ENCODE measurements at places on chromosomes 1 and 21.
A peak's percentile ranks its signal among the peaks of the same experiment; 100 is the strongest.

- DNase-seq: no peak
Observed at GRCh38 chr1:112527266-112528010, 18.7 kb downstream of the WNT2B start.

DNA sequence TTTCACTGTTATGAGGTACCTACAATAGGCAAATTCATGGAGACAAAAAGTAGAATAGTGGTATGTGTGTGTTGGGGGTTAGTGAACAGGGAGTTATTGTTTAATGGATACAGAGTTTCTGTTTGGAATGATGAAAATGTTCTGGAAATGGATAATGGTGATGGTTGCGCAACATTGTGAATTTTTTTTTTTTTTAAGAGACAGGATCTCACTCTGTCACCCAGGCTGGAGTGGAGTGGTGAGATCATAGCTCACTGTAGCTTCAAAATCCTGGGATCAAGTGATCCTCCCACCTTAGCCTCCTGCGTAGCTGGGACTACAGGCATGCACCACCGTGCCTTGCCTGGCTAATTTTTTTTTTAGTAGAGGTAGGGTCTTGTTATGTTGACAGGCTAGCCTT lies 34.5 kb upstream of the TRABD2B start:
- DNase-seq: no peak

- DNase-seq: no peak
Observed at GRCh38 chr1:207051191-207051943, at the start of gene YOD1. YOD1 (minus strand) TSS chr1:207051208; CDS start chr1:207051030, 178 bp downstream.

GRCh38 chr1:234917495-234918180 lies 211.0 kb downstream of the TOMM20 start:
- no peak for DNase-seq

DNA sequence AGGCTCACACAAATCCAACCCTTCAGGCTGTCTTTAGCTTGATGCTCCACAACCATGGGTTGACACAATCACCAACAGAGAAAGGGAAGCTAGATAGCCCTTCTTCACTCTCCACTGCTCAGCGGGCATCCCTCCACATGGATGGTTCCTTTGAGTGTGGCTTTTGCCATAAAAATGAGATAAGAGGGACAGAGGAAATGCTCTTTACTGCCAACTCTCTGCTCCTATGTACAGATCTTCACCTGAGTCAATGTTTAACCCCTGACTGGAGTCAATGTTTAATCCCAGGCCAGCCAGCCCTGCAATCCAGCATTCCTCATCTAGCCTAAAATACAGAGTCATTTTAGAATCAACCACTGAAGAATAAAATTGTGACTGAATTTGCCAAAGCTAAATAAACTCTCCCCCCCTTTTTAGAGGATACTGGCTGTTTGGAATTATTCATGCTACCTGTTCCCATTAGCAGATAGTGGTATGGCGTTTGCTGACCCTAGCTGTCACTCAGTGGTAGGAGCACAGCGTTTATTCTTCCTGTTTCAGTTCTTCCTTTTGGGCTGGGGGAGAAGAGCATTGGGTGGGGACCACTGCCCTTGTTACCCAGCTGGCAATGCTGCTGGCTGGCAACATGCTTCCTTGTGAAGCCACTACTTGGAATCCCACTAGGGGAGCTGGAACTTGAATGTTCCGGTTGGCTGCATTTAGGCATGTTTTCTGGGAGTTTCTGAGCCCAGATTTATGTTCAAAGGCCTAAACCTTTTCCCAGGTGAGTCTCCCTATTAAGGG lies 5.2 kb upstream of the PIGR start:
- no peak for DNase-seq

DNA sequence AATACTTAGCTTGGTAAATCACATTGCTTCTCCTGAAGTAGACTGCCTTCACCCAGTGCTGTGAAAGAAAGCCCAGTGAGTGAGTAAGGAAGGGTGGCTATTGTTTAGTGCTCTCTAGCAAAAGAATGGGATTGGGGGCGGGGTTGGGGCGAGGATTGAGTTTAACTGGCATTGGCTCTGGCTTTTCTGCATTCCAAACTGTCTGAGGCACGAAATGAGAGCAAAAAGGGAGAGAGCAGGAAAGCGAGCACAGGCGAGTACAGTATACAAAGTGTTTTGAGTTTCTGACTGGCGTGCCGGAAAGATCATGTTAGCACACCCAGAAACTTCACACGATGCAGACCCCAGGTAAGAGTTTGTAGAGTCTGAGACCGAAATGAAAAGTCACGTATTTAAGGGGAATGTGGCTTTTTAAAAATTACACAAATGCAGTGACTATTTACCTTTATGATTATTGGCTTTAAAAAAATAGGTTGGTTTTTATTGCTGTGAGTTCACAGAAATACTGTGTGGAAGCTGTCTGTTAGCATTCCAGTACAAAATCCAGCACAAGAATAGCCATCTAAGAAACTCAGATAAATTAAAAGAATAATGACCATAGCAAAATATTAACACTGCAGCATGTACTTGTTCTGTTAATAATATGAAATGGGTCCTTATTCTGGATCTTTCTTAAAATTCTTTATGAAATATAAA lies 155.4 kb downstream of the CLEC20A start:
- no peak for DNase-seq

DNA sequence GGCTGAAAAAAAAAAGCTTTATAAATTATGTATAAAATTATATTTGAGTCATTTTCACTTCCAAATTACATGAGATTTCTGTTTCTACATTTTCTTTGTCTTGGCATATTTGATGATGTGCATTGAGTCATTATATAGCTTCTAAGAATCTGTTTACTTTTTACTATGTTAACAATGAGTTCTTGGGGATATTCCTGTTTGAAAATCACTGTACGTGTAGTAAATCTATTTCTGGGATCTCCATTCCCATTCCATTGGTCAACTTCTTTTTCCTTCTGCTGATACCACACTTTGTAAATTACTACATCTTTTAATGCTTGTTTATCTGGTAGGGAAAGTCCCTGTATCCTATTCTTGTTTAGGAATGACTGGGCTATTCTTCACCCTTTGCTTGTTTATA lies 43.6 kb downstream of the TNFRSF9 start:
- no peak for DNase-seq

- DNase-seq: no peak
Observed at GRCh38 chr1:26358411-26359384, 4.8 kb upstream of the CRYBG2 start.

DNA sequence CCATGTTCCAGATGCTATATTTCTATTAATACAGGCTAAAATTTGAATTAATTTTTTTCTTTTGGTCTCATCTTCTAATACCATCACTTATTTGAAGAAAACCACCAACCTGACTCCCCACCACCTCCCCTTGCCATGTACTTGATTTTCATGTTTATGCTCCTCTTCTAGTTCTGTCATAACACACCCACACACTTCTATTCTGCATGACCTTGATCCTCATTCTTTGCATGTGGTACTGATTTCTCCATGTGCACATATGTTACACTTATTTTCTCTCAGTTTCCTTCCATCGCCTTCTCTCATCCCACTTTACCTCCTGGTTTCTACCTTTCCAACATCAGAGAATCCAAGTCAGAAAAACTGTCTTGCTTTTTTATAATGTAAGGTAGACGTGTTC lies 78.9 kb upstream of the ARID1A start:
- DNase-seq: no peak

- no peak for DNase-seq
Observed at GRCh38 chr1:100611086-100611485, 73.1 kb downstream of the GPR88 start.

DNA sequence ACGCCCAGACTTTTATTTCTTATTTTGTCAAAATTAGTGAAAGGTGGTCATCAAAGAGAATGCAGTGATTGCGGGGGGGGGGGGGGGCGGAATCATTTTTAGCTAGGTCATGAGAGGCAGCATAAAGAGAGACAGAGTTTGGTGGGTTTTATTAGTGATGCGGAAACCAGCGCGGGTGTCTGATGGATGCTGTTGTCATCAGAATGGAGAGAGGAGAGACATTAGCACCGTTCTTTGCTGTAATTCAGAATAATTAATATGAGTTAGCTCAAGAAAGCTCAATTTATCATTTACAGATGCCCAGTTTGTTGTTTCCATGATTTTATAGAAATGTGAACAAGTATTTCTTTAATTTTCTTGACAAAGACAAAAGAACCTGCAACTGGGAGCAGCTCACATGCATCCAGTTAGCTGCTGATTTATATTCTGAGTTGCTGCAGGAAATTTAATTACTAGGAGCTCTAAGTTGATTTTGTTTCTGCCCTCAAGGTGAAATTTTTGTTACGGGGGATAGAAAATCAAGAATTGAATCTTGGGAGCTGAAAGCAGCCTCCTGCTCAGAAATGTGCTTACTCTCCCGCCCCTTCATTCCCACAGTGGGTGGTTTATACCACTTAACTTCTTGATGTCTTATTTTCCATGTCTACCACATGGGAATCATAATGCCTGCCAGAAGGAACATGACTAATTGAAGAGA lies 133.4 kb upstream of the MAP1LC3C start:
- no peak for DNase-seq

GRCh38 chr1:24965571-24965930 lies 35.5 kb upstream of the RUNX3 start:
- no peak for DNase-seq

- no peak for DNase-seq
Observed at GRCh38 chr1:46072975-46073374, 59.5 kb downstream of the PIK3R3 start.

- DNase-seq: no peak
Observed at GRCh38 chr21:28154121-28154520, 838.6 kb downstream of the LTN1 start.

DNA sequence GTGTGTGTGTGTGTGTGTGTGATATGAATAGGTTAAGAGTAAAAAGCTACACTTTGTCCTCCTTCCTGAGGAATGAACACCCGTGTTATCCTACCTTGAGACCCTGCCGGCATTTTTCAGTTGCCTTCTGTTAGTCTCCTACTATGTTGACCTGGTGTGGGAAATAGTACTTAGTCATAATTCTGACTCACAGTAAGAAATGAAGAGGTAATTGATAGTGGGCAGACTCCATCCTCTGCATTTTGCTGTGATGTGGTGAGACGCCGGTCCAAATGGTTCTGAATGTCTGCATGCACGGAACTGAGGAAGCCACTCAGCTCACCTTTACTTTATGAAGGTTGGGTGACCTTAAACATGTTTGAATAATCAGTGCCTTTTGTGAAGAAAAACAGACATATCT lies 12.6 kb downstream of the CD101 start:
- DNase-seq: no peak

DNA sequence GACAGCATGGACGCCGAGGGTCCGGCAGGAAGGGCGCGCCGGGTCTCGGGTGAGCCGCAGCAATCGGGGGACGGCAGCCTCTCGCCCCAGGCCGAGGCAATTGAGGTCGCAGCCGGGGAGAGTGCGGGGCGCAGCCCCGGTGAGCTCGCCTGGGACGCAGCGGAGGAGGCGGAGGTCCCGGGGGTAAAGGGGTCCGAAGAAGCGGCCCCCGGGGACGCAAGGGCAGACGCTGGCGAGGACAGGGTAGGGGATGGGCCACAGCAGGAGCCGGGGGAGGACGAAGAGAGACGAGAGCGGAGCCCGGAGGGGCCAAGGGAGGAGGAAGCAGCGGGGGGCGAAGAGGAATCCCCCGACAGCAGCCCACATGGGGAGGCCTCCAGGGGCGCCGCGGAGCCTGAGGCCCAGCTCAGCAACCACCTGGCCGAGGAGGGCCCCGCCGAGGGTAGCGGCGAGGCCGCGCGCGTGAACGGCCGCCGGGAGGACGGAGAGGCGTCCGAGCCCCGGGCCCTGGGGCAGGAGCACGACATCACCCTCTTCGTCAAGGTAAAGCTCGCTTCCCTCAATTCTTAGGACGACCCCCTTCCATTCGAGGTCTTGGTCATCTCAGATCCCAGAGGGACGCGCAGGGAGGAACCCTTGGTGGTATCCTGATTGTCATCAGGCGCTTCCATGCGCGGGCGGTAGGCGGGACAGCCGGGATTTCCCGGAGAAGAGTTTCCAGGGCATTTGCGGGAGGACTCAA lies 1.6 kb downstream of the CLIC6 start:
- no peak for DNase-seq

GRCh38 chr1:46205791-46206190 lies 2.7 kb downstream of the LURAP1 start:
- no peak for DNase-seq

- no peak for DNase-seq
Observed at GRCh38 chr1:198856601-198857000, 217.8 kb downstream of the PTPRC start.

DNA sequence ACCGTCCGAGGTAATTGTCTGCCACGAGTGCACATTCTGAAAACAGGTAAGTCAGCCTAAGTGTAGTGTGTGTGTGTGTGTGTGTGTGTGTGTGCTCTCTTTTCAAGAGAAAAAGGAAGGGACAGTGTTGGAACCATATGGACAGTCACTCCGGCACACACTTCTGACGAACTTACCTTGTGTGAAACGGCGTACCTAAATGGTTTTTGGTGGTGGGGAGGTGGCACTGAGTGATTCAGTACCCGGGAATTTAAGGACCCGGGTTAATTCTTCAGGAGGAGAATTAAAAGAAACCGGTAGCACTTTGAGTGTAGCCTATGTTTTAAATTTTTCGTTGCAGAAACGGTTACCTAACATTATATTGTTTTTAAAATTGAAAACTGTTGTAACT lies 286 bp downstream of the ODR4 start:
- DNase-seq: no peak

DNA sequence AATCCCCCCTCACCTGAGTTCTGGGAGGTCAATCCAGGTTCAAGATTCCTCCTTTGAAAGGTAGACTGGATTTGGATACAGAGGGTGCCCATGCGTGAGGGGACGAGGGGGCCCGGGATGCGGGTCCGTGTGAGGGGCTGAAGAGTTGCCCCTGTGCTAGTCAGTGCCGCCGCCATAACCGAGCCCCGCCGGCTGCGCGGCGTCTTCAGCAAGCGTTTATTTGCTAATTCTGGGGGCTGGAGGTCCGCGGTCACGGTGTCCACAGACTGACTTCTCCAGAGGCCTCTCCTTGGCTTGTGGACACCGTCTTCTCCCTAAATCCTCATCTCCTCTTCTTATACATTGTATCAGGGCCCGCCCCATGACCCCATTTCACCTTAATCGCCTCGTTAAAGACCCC lies 20.9 kb upstream of the SAMD11 start:
- no peak for DNase-seq

DNA sequence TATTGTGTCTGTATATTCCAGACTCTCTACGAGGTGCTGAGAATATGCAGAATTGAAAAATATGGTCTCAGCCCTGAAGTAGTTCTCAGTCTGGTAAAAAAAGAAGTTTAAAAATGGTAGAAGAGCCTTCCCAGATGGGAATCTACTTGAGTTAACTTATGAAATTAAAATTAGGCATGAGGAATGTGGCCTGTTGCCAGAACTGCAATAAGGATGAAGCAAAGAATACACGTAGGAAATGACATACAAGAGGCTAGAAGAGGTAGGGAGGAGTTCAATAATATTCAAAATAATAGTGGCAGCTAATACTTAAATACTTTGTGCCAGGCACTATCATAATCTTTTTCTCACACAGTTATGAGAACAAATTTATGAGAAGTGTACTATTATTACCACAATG lies 6.3 kb downstream of the ASPM start:
- no peak for DNase-seq

GRCh38 chr1:89553157-89553556 lies 28.5 kb downstream of the LRRC8B start:
- DNase-seq: peak; percentile 75
